Activated CD8-positive, alpha-beta memory T cell treated with anti-CD3 and anti-CD28 coated beads for 1 hour (primary cell): ENCODE measurements at places on chromosomes 7 and 10.

DNA sequence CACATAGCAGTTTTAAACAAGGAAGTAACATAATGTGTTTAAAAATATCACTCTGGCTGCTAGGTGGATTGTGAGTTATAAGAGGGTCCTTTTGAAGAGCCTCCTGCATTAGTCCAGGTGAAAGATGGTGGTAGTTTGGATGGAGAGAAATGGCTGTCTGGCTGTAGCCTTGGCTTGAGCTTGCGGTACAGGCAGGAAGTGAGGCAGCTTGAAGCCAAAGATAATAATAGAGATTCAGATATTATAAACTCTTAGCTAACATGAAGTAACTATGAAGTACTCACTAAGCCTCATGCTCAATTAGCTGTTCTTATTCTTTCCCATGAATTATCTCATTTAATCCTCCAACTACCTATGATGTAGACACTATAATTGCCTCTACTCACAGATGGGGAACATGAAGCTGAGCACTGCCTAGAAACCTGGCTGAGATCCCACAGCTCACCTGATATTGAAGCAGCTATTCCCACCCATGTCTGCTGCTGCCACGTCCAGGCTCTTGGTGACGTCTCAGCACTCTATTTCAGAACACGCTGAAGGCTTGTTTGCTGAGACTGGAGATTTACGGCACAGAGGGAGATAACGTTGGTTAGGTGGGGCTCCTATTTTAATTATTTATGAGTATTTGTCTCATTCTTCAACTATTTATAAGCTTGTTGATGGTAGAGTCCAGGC, 10.4 kb downstream of the C10orf120 start:
- no peak for DNase-seq

GRCh38 chr7:124444696-124445480, 320.7 kb downstream of the GPR37 start:
- DNase-seq: no peak

DNA sequence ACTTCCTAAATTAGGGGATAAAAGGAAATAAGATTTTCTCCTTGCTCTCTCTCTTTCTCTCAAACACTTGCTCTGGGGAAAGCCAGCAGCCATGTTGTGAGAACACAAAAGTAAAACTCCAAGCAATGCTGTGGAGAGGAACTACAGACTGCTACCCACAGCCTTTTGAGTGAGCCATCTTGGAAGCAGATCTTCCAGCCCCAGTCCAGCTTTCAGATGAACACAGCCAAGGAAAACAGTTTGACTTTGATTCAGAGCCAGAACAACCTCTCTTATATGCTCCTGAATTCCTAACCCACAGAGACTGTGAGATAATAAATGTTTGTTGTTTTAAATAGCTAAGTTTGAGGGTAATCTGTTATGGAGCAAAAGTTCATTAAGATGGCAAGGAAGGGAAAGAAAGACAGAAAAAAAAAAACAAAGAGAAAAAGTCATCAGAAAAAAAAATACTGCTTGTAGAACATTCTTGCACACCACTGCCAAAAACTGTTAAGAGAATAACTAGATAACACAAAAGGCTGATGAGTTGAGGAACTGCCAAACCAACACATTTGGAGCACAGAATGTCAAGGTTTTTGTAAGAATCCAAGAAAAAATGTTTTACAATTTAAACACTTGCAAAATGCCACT, 20.9 kb upstream of the PRKAR2B start:
- DNase-seq: no peak

GRCh38 chr10:10745291-10745690, 272.4 kb upstream of the CELF2 start:
- DNase-seq: no peak

DNA sequence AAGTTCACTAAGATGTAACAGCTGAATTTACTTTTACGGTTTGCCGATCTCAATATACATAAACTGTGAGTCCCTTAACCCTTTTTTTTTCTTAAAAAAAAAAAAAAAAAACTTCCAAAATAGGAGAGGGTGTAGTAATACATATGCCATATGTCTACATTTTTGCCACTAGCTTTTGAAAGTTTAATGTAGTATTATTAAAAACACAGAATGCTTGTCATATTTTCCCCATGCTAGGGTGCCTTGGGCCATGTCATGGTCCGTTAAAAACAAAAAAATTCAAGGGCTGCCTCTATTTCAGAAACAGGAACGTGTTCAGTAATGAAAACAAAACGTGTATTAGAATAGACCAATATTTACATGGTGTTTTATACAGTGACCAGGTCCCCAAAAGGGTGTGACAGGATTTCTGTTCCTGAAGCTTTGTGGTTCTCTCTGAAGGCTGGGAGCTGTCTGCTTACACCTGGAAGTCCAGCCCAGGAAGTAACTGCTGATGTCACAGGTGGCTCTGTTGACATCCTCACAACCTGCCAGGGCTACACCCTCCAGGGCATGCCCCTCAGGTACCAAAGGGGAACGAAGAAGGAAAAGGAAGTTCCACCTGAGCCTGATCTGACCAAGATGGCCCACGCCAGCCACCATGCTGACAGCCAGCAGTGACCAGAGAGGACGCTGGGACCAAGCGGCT, 79.0 kb downstream of the COBL start:
- DNase-seq: no peak

GRCh38 chr7:54960517-54960916, 58.3 kb upstream of the EGFR start:
- DNase-seq: no peak

GRCh38 chr10:34615770-34616169, 199.3 kb downstream of the PARD3 start:
- DNase-seq: no peak

DNA sequence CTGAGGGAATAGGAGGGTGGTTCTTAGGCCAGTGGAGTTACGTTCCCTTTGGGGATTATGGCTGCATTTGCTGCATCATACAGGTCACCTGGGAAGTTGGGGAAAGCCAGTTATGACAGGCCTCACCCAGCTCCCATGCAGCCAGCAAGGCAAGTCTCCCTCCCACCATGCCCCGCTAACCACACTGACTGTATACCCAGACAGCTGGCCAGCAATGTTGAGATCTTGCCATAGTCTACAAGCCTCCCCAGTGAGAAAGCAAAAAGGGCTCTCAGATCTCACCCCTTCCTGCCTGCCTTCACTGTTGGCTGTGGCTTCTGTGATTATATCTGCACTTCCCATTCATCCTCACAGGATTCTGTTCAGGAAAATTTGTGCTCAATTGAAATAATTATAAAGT, 133.3 kb upstream of the HGF start:
- no peak for DNase-seq

DNA sequence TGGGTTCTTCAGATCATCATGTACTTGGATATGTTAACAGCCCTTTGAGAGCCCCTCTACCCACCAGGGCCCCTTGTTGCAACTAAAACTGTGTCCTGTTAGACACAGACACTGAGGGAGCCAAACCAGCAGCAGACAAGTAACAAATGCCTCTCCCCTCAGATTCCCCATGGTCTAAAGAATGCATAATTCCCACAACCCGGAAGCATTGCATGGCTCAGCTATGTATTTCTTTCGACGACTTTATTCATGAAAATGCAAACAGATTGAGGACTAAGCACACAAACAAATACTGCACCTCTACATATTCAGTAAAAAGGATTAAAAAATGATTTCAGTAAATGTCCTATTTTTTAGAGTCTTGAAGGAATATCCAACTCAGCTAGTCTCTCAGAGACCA, 70.1 kb upstream of the HECW1 start:
- DNase-seq: no peak

- no peak for DNase-seq
Measured at GRCh38 chr7:84226759-84227158, 32.2 kb upstream of the SEMA3A start.
